Activated naive CD8-positive, alpha-beta T cell treated with anti-CD3 and anti-CD28 coated beads, Interleukin-2, amount 50 U/mL, for 24 hours (primary cell): ENCODE measurements at places on chromosomes 7 and 10.
A peak's percentile ranks its signal among the peaks of the same experiment; 100 is the strongest.

- DNase-seq: no peak
Observed at GRCh38 chr7:139534966-139535651, 11.6 kb downstream of the CLEC2L start.

DNA sequence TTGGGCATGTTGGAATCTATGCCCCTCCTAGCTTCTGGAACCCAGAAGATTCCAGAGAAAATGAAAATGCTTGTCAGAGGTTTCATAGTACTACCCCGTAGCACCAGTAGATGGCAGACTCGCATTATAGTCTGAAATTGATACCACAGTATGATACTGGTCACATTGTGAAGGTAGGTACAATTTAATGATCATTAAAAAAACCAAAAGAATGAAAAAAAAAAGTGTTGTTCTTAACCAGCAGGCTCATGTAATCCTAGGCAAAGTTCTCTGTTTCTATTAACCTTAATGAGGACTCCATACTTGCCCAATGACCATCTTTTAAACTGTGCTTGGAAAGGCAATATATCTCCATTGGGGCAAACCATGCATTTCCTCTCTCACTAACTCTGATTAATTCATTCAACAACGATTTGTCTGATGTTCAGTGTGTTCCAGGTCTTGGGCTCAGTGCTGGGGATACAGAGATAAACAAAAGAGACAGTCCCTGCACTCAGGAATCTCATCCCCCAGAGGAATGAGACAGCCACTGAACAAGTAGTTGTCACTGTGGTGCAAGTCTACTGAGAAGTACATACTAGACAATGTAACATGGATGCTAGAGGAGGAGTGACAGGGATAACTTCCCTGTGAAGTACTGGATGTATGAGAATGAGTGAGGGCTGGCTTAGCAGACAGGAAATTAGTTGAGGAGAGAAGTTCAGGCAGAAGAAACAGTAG is 223.5 kb upstream of the PHYHIPL start:
- peak; percentile 8 for DNase-seq

DNA sequence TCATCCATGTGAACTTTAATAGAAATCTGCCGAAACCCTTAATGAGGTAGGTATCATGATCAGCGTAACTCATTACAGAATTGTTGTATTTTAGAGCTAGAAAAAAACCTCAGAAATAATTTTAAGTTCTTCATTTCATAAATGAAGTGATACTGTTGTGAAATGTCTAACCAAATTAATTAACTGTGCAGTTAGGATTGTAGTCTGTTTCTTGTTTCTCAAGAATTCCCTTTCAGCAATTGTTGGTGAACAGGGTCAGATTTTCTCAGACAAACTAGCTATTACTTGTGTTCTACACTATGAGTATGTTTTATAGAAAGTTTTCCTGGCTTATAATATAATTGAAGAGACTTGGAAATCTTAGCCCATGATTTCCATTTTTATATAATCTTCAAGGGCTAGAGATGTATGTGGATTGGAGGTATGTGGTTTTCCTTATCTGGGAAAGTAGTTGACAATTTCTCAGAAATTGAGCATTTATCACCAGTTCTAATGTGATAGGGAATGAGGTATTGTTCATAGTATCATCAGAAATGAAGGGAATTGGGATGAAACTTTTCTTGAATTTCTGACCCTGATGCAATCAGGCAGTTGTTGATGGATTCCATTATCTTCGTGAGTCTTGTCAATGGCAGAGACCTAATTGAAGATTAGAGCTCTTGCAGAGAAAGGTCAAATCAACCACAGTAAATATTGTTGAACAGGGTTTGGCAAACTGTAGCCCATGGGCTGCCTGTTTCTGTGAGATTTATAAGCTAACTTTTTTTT is 55.0 kb downstream of the ST7 start:
- no peak for DNase-seq

- DNase-seq: no peak
Observed at GRCh38 chr10:33939892-33940291, 605.4 kb upstream of the NRP1 start.

GRCh38 chr10:108439397-108439796 is 1274.9 kb upstream of the SORCS1 start:
- no peak for DNase-seq

- DNase-seq: no peak
Observed at GRCh38 chr10:90047243-90047729, 345.9 kb downstream of the KIF20B start.

- DNase-seq: no peak
Observed at GRCh38 chr7:101941481-101942383, 124.3 kb downstream of the CUX1 start.

DNA sequence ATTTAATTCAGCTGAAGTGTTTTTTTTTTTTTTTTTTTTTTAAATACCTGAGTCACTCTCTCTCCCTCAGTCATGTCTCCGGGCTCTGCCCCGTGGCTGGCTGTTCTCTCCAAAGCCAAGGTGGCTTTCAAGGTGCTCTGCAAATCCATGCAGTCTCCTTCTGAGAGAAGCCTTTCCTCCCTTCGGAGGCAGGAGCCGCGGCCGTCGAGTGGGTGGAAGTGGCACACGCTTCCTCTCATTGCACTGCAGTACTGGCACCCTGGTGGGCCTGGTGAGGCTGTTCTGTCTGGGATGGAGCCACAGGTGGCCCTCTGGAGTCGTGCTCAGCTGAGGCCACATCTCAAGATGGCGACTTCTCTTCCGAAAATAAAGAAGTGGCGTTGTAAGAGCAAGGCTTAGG is 221.8 kb downstream of the GLRX3 start:
- DNase-seq: no peak

GRCh38 chr10:91391920-91392319 is 18.2 kb upstream of the HECTD2 start:
- DNase-seq: no peak

DNA sequence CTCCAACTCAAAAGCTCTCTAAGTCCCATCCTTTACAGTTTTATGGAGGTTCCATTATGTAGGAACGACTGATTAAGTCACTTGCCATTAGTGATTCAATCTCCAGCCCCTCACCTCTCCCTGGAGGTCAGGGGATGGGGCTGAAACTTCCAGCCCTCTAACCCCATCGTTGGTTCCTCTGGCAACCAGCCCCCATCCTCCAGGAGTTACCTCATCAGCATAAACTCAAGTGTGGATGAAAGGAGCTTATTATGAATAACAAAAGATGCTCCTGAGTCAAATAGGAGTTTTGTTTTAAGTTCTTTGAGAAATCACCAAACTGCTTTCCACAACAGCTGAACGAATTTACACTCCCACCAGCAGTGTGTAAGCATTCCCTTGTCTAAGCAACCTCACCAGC is 494.3 kb upstream of the AUTS2 start:
- DNase-seq: no peak

DNA sequence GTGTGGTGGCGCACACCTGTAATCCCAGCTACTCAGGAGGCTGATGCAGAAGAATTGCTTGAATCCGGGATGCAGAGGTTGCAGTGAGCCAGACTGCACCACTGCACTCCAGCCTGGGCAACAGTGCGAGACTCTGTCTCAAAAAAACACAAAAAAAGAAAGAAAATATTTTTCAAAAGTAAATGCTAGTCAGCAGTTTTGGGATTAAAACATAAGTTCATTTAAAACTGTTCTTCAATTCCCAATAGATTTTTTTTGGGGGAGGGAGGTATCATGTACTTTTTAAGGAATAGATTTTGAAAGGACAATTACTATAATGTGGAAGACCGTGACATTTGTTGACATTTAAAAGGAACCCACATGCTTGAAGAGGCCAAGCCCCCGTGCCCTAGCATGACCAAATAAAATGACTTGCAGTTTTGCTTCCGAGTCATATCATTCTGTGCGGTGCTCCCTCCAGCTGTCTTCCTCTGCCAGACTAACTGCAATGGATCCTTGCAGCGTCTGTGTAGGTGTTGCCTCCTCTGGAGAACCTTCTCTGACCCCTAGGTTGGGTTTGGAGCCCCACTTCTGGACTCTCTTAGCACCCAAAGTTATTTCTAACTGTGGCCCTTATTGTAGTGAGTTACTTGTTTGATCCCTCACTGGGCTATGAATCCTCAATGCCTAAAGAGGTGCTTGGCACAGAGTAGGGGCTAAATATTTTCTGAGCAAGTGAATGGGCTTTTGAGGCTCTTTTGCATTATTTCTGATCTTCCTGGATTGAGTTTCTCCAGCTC is 17.4 kb upstream of the HPS1 start:
- DNase-seq: no peak

GRCh38 chr7:96184783-96185182 is 137.1 kb downstream of the SLC25A13 start:
- no peak for DNase-seq

DNA sequence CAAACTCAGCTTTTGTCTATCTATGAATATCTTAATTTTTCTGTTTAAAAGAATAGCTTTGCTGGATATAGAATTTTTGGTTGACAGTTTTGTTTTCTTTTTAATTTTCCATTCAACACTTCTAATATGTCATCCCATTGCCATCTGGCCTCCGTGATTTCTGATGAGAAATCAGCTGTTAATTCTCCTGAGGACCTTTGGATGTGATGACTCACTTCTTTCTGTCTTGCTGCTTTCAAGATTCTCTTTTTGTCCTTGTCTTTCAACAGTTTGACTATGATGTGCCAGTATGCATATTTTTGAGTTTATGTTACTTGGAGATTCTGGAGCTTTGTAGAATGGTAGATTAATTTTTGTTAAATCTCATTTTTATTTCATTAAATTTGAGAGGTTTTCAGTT is 38.4 kb downstream of the ZNF518A start:
- DNase-seq: no peak

- DNase-seq: no peak
Observed at GRCh38 chr7:138170959-138171703, 94.9 kb downstream of the AKR1D1 start.

- no peak for DNase-seq
Observed at GRCh38 chr10:125294109-125294508, 133.7 kb upstream of the CTBP2 start.

GRCh38 chr7:133040674-133041073 is 41.2 kb downstream of the CHCHD3 start:
- no peak for DNase-seq

- no peak for DNase-seq
Observed at GRCh38 chr7:20385126-20385525, 54.4 kb downstream of the ITGB8 start.

- DNase-seq: peak; percentile 21
Observed at GRCh38 chr10:103884681-103885139, 29.3 kb upstream of the SH3PXD2A start.

DNA sequence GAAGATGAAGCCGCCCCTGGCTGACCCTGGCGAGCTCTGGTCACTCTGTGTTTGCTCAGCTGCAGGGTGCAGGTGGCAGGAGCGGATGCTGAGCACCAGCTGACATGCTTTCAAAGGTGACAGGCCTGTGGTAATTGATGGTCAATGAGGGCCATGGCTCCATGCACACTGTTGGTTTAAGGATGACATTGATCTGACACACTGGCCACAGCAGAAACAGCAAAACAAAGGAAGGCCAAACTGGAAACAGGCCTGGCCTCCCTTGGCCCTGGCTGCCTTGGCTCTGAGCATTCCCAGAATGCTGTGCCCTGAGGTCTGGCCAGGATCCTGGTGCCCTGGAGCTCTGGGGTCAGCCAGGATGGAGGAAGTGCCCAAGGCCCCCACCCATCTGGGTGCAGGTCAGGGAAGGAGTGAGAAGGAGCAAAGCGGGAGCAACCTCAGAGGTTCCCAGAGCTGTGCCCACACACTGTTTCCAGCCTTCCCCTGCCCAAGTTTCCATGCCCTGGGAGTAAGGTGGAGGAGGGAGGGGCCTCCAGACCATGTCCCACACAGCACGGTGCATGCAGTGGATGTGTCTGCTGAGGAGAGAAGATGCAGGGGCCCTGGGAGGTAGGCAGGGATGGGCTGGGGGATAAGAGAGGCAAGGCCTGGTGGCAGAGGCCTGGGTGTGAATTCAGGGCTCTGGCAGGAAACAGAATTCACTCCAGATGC is 302.2 kb downstream of the RPS24 start:
- DNase-seq: no peak

- no peak for DNase-seq
Observed at GRCh38 chr10:117003336-117003735, 1.7 kb downstream of the SHTN1 start.
